ENCODE measurements at places on chromosomes 7 and 10.
A peak's percentile ranks its signal among the peaks of the same experiment; 100 is the strongest.

DNA sequence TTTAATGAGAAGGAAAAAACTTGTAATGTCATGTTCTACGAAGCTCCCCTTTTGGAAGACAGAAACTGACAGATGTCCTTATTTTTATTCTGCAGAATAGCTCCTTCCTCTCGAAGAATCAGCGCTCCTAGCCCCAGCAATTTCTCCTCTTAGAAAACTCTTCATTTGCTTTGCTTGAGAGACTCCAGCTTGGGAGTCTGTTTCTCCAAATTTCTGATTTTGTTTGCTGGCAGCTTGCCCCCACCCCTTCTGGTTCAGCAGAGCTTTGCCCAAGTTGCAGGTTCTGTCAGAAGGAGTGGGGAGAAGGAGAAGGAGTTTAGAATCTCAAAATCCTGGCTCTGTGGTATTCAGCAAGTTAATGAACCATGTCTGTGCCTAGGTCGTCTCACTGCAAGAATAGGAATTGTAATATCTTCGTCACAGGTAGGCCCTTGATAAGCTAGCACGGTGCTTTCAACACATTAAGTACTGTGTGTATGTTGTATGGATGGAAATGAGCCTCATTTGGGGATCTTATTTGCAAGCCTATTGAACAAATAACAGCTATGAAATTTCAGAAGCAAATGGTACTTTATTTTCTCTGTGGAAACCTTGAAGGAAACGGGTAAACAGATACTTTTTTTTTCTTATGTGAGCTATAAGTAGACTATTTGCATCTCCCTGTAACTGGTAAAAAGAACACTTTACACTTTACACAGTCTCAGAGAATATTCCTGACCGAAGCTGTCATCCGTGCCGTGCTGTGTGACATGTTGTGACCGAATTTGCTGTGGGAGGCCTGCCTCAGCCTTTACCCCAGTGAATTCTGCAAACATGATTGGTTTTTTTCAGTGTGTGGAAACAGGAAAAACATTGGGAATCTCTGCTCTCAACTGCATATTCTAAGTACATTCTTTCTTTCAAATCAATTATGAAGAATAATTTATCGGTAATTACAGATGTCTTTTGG lies 290.9 kb downstream of the CAMK1D start:
- no peak for DNase-seq

- DNase-seq, result peak; percentile 15
Observed at GRCh38 chr10:51468424-51468823, 231.0 kb downstream of the CSTF2T start.

DNA sequence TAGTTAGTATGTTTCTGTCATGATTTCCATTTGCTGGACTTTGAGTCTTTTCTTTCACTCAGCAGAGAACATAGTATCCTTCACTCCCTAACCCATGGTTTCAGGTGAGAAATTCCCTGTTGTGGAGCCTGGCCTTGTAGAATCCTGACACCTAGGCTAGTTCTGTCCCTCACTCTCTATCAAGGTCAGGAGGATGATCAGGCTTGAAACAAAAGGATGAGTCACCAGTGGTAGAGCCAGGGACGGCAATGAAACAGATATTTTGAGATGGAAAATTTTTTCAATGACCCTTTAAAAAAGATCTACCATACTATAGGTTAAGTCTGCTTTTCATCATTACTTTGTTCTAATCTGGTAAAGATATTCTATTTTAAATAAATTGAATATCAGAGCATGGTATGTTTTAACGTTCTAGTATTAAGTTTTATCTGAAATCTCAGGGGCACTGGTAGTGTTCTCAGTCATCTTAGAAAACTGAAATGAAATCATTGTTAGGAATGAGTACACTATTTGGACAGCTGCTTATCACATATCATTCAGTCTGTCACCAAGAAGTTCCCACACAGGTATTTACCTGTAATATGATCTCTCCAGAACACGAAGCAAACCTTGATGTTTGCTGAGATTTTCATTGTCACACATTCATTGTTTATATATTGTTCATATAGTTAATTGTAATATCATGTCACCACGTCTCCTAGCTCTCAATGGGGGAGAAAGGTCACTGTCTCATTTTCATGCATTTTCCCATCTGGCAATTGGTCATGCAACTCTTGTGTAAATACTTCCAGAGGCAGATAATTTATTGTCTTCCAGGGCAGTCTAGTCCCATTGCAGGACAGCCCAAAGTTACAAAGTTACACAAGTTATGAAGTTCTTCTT lies 299.9 kb upstream of the LRRTM3 start:
- peak; percentile 11 for DNase-seq

DNA sequence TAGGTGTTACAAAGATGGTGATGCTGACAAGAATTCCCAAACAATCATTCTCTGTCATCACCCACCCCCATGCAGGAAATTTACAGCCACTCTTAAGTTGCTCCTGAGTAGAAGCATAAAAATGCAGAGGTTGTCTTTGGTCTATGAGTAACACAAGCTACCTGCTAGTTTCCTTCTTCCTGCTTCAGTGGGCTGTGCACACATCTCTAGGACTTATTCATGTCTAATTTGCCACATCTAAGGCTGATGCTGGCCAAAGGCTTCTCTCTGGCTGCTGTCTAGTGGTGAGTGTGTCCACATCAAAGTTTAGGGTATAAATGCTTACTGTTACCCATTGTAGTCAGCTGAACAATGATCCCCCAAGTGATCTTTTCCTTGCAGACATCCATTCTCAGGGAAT lies 662.5 kb downstream of the TYW1 start:
- no peak for DNase-seq

- DNase-seq, result no peak
Observed at GRCh38 chr7:135077642-135078041, 70.2 kb upstream of the TMEM140 start.

DNA sequence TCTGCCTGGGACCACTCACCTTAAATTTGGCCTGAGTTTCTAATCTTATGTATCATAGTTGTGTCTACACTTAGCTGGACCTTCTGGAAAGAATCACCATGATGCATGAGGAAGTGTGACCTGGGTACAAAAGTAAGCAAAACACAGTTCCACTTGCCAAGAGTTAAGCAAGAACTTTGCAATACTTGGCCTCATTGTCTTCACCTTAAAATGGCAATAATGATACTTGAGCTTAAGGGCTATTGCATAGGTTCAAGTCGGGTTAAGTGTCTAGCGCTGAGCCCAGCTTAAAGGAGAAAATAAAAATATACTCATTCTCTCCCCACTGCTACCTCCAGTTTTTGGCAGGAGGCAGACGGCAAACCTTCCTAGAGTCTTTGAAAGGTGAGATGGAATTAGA lies 133.9 kb upstream of the BMPER start:
- no peak for DNase-seq
